ENCODE measurements at places on chromosomes 13 and 19.

DNA sequence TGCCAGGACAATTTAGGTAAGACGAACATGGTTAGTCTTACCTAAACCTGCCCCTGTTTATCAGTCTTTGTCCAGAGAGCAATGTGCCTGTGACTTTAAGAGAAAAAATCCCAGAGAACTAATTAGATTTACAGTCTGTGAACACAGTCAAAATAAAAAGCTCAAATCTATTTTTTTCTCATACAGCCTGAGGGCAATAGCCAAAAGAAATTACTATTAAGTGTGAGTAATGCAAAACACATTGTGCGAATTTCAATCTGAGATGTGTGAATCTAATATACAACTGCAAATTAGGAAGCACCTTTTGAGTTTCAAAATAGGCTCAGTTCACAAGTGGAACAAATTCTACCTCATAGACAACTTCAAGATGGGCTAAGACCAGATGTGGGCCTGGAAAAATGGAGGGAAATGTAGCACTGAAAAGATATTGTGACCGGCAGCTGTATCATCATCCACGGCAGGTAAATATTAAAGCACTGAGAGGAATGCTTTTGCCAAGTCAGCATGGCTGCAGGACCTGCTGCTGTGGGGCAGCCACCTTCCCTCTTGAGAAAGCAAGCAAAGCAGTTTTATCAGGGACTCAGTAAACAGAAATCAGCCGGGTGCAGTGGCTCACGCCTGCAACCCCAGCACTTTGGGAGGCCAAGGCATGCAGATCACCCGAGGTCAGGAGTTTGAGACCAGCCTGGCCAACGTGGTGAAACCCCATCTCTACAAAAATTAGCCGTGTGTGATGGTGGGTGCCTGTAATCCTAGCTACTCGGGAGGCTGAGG is 114.8 kb downstream of the KATNAL1 start:
- no peak for DNase-seq

- DNase-seq: no peak
Measured at GRCh38 chr13:101452519-101453485, at the start of gene ITGBL1. ITGBL1 (plus strand) TSS chr13:101452675; CDS start chr13:101452834, 159 bp downstream.

DNA sequence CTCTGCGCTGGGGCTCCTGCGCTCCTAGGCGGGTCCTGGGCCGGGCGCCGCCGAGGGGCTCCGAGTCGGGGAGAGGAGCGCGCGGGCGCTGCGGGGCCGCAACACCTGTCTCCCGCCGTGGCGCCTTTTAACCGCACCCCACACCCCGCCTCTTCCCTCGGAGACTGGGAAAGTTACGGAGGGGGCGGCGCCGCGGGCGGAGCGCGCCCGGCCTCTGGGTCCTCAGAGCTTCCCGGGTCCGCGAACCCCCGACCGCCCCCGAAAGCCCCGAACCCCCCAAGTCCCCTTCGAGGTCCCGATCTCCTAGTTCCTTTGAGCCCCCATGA is at the start of gene GJB2:
GJB2 (minus strand) TSS at position 103 of the 326 bp plus-strand sequence. CDS start 3,357 bp downstream, outside the sequence.
- DNase-seq: no peak

GRCh38 chr13:24650161-24650560 is 30.0 kb upstream of the ATP12A start:
- no peak for DNase-seq

DNA sequence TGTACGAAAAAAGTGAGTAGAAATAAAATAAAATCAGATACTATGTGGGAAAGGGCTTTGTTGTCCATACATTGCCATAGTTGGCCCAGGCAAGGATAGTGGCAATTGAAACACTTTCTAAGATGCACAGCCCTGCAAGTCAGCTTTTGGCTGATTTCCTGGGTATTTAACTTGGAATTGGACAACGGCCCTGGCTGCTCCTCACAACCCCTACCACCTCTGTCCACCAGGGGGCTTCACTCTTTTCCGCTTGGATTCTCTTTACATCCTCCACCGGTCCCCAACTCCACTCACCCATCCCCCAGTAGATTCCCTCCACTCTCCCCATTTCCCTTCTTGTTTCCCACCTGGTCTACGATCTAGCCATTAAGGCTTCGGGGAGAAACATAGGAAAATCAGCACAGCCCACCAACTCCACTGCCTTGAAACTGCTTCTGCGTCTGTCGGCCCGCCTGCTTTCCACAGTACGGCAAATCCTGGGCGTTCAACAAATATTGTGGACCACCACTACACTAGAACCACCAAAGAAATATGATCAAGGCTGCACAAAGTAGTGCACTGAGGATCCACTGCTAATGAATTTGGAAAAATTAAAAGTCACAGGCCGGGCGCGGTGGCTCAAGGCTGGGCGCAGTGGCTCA is 48.6 kb upstream of the GTF3A start:
- peak; percentile 58 for DNase-seq

- DNase-seq: no peak
Measured at GRCh38 chr13:113226873-113227450, 17.5 kb downstream of the CUL4A start.

GRCh38 chr19:36685835-36686234 is 1.6 kb upstream of the ZNF567 start:
- DNase-seq: peak; percentile 36

- no peak for DNase-seq
Measured at GRCh38 chr19:29054886-29055675, 157.9 kb downstream of the UQCRFS1 start.

DNA sequence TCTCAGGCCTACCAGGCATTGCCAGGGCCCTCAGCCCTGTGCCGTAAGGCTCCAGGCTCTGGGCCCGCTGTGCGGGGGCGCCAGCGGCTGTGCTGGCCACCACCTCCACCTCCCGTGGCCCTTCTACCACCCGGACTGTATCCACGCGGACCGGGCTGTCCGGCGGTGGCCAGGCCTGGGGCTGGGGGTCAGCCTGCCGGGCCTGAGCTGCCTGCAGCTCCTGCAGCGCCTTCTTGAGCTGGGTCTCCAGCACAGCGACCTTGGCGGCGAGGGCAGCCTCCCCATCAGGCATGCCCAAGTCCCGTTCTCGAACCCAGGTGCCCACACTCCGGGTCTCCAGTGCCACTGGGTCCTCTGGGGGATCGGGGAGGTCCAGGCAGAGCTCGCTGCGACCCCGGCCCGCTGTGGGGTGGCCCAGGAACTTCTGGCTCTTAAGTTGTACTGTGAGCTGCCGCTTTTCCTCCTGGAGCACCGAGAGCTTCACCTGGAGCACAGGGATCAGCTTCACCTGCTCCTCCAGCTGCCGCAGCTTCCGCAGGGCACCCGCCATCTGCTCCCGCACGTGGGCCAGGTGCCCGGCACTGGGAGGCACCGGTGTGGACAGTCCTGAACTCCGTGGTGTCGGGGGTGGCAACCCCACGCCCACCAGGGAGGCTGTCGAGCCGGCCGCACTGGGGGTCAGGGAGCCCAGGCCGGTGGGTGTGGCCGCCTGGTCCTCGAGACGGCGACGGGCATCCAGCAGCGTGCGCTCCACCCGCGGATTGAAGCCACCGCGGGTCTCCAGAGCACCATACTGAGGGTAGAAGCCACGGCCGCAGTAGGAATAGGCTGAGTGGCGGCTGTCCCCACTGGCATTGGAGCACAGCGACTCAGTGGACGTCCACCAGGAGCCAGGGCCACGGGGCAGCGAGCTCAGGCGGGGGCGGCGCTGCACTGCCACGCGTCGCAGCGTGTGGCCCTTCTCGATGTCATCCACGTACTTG is 4.1 kb downstream of the KANK2 start:
- no peak for DNase-seq

DNA sequence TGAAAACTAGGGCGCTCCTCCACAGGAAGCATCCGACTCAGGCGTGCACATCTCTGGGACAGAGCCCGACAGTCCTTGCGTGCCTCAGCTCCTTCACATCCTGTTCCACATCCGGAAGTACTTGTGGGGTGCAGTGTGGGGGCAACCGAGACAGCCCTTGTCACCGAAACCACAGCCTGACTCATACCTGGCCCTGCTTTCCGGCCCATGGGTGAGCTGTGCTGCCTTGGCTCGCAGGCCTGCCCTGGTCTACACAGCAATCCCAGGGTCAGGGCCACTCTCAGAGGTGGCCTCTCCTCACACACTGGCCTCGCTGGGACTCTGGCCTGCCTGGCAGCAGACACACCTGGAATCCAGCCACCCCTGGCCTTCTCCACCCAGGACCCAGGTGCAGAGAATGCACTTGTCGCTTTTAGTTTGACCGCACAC is 100.4 kb downstream of the STK24 start:
- peak; percentile 61 for DNase-seq

GRCh38 chr13:55155046-55155445 is 1985.7 kb upstream of the PRR20A start:
- DNase-seq: no peak

GRCh38 chr19:17348700-17349099 is 11.3 kb downstream of the GTPBP3 start:
- DNase-seq: no peak

GRCh38 chr13:85249151-85249550 is 550.1 kb downstream of the SLITRK6 start:
- DNase-seq: no peak

DNA sequence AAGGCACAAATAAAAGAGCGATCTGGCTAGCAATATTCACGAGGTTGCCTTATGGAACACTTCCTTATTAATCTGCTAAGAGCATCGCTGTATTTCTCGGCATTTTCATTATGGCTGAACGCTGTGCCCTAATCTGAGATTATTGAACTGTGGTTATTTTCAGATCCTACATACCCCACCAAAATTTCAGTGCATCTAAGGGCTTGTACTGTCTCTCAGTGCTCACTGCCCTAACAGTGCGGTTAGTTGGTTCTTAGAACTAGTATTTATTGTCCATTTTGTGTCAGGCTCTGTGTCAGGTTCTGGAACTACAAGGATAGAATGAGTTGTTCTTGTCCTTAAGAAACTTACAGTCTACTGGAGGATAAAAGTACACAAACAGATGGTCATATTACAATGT is 51.6 kb downstream of the FLT3 start:
- no peak for DNase-seq

GRCh38 chr19:34104557-34104956 is 67.7 kb upstream of the LSM14A start:
- no peak for DNase-seq

DNA sequence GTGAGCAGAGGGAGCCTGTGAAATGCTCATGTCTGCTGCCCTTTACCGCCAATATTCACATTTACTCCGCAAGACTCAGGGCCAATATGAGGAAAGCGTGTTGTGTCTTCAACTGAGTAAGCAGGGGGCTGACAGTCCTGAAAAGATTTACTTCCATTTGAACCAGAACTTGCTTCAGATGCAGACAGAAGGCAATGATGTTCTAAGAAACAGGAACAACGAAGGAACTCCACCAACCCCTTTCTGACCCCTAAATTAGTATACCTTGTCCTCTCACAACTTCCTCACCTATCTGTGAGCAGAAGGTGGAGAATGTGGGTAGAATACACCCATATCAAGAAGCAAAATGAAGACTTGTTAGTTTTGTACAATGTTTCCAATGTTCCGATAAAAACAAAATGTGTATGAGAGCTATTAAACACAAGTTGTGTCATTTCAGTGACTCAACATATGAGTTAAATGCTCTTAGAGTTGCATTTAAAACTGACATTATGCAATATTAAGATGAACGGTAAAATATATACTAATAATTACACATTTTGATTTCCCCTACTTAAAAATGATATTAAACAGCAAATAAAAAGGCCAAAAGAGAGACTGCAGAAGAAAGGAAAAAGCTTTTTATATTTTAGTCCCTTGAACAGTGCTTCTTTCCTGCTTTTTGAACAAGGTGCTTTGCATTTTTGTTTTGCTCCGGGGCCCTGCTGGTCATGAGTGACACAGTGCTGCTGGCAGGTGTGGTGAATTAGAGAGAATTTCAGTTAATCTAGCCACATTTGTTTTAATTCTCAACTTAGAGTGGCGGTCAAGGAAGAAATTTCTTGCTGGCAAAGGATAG is 16.0 kb downstream of the TMEM272 start:
- DNase-seq: peak; percentile 77

DNA sequence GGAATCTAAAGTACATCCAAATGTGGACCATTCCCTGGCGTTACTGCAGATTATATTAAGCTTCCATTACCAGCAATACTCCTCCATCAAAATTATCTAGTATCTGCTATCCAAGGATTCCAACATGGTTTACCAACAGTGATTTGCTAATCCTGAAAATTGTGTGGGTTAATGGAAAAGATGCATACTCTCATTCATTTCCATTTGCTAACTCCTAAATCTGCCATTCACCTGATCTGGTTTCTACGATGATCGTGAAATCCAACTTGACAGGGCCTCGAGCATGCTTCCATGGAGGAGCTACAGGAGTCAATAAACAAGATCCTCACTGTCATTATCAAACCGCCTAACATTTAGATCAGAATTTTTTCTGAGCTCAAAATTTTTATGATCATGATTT is 121.0 kb downstream of the RGCC start:
- DNase-seq: no peak

GRCh38 chr19:7267792-7268704 is 26.2 kb downstream of the INSR start:
- no peak for DNase-seq

DNA sequence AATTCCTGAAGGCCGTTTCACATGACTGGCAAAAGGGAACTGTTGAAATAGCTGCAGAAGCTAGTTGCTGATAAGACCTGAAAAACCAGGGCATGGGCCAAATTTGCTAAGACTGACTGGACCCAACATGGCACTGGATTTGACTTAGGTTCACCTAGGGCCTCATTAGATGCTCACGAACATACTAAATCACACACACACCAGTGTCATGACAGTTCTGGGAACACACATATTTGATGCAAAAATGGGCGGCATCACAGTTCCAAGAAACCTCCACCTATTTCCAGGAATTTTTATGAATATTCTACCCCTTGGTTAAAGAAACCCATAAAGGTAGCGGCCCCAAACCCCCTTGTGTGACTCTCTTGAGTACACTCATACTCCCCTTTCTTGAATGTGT is 99.6 kb upstream of the OBI1 start:
- no peak for DNase-seq

DNA sequence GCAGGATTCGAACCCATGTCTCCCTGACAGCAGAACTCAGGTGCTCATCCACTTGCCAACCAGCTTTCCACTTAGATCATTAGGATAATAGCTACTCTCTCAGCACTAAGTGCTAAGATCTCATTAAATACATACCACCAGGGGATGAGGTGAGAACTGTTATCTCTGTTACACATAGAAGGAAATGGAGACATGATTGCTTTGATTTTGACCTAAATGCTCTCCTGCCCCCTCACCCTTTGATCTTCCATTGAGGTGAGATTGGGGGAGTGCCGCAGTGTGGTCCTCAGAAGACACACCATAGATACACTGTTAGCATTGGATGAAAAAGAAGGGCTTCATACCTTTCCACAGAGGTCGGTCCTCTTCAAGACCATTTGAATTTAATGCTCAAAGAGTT is 38.9 kb upstream of the NPAS1 start:
- DNase-seq: no peak

DNA sequence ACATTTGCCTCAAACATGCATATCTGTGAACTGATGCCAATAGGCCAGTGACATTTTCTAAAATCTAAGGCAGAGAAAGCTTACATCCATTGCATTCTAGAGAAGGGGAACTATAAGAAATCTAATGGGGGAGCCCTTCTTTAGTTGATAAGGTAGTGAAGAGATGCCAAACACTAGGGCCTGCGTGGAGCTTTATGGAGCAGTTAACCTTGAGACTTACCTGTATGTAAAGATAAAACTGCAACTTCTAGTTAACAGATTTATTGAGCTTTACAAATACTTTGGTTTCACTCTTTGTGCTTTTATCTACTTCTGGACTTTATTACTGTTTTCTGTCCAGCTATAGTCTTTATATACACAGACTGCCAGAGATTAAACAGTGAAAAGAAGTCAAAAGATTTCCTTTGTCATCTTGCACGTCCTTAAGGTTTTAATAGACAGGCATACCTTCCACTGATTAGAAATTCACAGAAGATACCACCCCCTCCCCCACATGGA is 457.6 kb downstream of the KLF12 start:
- no peak for DNase-seq
